ENCODE measurements at places on chromosomes 11 and 22.

- DNase-seq, result peak; percentile 51
These were observed 3.9 kb downstream of the MALAT1 start for GRCh38 chr11:65502555-65503367.

DNA sequence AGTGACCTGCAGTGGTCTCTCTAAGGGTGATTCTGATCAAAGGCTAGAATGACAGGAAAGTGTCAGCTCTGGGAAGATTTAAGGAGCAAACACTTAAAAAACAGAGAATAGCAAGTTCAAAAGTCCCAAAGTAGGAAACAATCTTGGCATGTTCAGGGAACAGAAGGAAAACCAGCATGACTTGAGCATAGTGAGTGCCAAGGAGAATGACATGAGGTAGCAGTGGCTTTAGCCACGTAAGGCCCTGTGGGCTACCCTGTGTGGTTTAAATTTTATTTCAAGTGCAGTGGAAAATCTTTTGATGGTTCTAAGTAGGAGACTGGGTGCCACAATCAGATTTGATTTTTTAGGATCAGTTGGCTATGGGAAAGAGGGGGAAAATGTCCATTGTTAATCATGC is 149.4 kb downstream of the WNT11 start:
- no peak for DNase-seq

GRCh38 chr22:22046370-22046769 is 63.8 kb upstream of the TOP3B start:
- no peak for DNase-seq

- DNase-seq, result no peak
These were observed 17.6 kb downstream of the FADS3 start for GRCh38 chr11:61873588-61874376.

DNA sequence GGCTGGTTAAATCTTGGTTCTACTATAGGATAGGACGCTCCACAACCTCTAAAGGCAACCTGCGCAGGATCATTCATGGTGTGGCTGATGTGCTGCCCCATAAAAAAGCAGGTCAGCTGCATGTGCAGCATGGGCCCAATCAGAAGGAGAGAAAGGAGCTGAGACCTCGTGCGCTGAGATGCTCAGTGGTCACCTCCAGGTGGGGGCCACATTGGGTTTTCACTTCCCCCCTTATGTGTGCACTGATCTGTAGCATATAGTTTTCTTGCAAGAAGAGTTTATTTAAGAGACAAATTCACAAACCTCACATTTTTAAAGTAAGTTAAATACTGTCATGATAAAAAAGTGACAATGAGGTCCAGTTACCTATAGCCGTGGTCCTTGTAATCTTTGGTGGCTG is 24.3 kb downstream of the SERPIND1 start:
- no peak for DNase-seq

DNA sequence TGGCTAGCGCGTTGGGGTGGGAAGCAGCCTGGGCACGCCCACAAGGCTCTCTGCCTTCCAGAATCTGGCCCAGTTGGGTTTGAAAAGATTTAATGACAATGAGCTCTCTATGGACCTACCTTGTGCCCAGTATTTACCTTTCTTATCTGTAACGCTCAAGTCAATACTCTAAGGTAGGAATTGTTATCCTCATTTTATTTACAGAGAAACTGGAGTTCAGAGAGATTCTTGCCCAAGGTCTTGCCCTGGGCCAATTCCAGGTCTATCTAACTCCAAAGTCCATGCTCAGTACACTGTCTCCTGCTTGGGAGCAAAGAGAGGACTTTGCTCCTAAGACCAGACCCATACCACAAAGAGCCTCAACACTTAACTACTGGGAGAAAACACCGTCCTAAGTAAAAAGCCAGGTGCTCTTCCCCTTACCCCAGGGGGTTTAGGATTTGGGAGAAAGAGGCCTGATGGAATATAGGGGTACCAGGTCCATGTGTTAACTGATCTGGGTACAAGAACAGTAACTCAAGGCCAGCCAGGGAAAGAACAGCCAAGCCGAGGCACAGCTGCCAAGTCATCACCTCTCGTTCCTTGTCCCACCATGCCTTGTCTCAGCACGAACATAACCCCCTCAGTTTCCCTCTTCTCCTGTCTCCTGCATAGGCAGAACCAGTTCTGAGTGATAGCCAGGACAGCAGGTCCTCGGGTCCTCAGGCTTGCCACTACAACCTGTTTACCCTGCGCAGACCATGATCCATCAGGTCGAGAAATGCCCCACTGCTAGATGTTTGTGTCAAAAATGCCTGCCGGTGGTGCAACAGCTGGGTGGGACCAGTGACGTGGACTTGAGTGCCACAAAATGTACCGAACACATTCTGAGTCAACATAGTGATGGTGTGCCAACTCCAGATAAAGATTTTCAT is 14.6 kb downstream of the APOA4 start:
- no peak for DNase-seq

- DNase-seq, result no peak
These were observed 25.7 kb upstream of the CCDC188 start for GRCh38 chr22:20176421-20177085.

DNA sequence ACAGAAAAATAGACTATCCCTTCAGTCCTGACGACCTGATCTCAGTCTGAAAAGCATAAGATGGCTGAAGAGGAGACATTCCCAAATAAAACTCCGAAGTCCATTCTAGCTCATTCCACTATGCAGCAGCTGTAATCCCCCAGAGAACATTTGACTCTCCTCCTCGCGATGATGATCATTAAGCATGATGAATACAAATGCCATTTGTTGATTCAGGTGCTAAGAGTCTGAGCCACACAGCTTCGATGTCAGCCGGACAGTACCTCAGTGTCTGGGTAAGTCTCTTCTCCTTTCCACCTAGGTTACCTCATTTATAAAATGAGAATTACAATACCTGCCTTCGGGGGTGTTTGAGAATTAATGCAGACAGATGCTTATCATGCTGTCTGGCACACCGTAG is 94.8 kb downstream of the TENM4 start:
- DNase-seq, result no peak

GRCh38 chr11:77619576-77620198 is 17.9 kb downstream of the CLNS1A start:
- DNase-seq, result peak; percentile 62

DNA sequence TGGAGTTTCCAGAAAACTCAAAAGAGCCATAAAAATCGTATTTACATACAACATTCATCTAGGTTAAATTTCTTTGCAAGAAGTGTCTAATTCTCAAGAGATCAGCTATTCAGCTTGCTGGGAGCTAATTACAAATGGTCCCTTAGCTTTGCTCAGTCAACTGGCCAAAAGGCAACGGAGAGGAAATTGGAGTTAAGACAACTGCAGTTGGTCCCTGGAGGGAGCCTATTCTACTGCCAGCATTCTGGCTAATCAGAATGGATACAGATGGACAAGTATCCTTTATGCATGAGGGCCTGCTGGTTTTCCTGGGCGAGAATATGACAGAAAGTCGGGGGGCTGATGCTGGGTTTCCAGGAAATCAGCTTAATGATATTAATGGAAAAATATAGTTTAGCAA is 45.5 kb downstream of the KCNJ1 start:
- DNase-seq, result no peak
